T-cell (primary cell): ENCODE measurements at places on chromosomes 1 and 21.

- no peak for DNase-seq
Observed at GRCh38 chr1:244102468-244102867, 51.4 kb downstream of the ZBTB18 start.

DNA sequence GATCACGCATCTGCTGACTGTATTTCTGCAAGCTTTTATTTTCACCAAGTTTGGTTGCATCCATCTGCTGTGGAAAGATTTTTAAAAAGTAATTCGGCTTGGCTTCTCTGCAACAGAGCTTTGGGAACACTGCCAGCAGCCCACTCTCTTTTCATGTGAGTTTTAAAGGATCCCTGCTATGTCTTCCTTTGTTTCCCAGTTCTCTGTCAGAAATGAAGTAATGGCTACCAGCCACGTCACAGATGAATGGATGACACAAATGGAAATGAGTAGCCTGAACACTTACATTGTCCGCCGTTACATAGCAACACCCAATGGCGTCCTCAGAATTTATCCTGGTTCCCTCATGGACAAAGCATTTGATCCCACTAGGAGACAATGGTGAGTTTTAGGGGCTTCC is 80.6 kb upstream of the RAVER2 start:
- no peak for DNase-seq

DNA sequence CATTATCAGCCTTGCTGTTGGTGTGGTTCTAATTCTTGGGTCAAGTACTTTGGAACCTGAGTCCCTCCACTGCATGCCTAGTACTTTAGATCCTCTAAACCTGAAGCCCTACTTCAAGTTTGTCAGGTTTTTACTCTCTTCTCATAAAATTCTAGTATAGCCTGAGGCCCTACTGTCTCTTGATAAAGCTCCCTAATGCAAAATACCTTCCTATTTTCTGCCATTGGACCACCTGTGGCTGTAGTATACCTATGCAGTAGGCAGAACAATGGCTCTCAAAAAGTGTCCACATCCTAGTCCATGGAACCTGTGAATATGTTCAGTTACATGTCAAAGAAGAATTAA is 47.5 kb upstream of the NEK7 start:
- DNase-seq, result no peak

DNA sequence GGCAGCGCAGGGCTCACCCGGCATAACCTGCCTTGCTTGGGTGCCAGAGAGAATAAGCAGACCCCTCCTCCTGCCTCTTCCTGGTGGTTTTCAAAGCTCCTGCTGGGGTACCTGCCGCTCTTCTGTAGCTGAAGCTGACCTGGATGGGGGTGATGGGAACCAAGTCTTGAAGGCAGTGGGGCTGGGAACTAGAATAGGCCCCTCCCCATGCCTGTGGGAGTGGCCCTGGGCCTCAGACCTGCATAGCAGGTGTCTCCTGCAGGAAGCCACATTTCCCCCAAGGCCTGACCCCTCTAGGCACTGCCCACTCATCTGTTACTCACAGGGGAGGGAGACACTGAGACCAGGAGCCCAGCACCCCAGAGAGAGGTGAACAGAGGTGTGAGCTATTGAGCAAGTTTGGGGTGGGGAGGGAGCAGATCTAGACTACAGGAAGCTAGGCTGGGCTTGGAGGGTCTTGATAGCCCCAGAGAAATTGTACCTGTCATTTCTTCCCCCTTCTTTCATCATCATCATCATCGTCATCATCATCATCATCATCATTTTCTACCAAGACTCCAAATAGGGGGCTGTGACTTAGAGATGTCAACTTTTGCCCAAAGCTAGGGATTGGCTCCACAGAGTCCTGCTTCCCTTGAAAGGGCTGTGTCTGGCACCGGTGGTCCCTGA is 10.1 kb downstream of the PADI1 start:
- no peak for DNase-seq

GRCh38 chr1:81848880-81849682 is 48.3 kb downstream of the ADGRL2 start:
- DNase-seq, result no peak

GRCh38 chr21:44957901-44958451 is 18.1 kb downstream of the SLX9 start:
- DNase-seq, result no peak

GRCh38 chr1:75765697-75766355 is 20.2 kb upstream of the RABGGTB start:
- no peak for DNase-seq

GRCh38 chr1:19488136-19488535 is 2.8 kb upstream of the CAPZB start:
- no peak for DNase-seq

DNA sequence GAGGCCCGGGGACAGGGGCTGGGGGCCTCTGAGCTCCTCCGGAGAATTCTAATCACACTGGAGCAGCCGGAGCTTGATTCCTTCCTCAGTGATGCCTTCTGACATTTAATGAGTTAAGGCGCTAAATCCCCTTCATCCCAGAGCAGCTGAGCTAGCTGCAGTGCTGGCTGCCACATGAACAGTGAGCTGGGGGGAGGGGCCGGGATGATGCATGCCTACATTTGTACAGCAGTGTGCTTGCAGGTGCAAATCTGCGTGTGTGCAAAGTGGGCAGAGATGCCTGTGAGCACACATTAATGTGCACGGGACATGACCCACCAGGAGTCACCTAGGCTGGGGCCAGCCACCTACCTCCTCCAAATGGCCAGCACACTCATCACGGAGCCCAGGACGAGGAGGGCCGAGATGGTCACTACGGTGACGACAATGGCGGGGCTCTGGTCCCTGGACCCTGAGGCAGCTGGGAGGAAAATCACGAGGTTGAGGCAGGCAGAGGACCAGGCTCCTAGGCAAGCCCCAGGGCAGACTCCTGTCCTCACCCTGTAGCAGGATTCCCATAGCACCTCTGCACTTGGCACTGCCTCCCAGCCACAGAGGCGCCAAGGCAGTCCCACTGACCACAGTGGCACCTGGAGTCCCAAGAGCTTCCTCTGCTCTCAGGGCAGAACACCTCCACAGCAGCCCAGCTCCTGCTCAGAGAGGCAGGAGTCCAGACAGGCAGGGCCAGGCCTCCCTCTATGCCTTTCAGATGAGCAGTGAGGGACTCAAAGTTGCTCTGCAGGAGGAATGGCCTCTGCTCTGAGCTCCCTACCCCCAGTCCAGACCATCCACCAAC is 34.7 kb downstream of the CDCA8 start:
- DNase-seq, result no peak

DNA sequence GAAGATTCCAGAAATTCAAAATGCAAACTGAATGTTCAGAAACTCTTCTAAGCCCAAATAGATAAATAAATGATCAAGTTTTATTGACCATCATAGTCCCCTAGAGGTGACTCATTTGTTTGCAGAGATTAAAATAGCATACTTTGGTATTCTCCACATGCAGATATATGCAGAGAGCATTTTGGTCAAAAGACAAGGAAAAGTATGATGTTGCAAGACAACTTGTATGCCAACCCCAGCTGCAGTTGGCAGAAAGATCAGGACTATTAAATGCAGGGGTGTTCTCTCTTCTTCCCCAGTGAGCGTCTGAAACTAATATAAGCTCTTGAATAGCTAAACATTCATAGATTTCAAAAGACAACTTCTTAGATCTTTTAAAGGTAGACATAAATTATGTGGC is 404.9 kb downstream of the LTN1 start:
- DNase-seq, result no peak

DNA sequence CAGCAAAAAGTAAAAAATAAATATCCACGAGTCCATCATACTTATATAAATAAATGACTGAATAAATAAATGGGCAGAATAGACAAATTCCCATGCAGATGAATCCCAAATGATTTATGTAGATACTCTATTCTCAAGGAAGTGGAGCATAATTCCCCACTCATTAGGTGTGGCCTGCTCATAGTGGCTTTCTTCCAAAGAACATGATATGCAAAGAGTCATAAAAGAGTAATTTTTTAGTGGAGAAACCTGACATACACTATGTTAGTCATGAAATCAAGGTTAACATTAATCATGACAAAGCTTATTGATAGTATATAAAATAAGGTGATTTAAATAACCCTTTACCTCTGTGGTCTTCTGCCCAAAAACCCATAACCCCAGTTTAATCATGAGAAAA is 298.9 kb downstream of the DPYD start:
- DNase-seq, result no peak

- DNase-seq, result no peak
Observed at GRCh38 chr1:60655679-60656355, 426.5 kb upstream of the NFIA start.

DNA sequence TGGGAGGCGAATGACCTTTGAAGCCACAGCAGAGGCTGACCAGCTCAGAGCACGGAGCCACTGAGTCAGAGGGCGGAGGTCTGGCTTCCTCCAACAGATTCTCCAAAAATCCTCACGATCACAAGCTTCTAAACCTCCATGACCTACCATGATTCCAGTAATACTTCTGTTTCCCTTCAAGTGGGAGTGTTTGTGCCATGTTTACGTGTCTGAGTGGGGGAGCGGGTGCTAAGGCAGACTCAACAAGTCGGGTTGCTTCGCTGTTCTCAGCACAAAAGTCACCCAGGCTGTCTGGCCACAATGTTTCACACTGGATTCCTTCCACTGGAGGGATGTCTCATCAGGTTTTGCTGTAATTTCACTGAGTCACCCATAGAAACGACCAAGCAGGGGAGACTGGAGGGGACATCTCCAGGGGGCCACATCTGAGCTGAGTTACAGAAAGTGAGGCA is 86.2 kb downstream of the SLC66A1 start:
- DNase-seq, result no peak

GRCh38 chr1:165891111-165891860 is 63.9 kb downstream of the UCK2 start:
- no peak for DNase-seq

- DNase-seq, result no peak
Observed at GRCh38 chr1:95233319-95233736, 682 bp upstream of the RWDD3 start.

DNA sequence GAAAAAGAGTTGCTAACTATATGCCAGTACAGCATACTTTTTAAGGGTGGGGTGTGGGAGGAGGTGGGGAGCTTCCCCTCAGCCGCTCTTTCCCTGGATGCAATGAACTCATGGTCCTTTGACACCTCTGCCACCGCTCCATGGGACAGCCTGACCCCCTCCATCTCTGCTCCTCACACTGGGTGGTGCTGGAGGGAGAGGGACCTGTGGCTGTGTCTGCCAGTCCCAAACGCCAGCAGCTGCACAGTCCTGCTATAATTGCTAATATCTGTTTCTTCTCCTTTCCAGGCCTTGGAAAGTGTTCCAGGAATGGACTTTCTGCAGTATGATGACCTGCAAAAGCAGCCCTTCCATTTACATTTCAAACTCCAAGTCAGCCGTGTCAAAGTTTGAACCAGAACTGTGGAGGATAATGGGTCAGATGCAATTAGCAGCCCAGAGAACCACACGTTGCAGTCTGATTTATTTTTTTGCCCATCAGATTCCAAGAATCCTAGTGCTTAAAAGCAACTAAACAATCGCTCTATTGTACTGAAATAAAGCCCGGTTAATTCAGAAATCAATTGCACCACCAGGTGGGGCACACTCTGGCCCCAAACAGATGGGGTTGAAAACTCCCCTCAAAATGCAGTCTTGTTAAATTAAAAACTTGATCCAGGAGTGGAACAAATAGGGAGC is 160.7 kb upstream of the LMO4 start:
- no peak for DNase-seq

DNA sequence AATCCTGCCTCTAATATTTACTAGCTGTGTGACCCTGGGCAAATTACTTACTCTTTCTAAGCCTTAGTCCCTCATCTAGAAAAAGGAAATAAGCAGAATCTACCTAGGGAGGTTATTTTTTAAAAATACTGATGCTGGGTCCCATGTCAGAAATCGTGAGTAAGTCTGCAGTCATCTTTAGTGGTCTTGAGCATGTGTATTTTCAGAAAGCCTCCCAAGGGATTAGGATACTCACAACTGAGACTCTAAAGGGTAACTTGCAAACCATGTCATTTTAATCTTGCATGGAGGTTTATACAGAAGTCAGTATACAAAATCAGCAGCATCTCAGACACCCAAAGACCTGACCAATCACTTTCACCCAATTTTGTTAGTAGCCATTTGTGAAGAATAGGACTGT is 43.2 kb downstream of the DSTYK start:
- DNase-seq, result no peak

GRCh38 chr1:16392740-16393569 is 25.9 kb downstream of the SZRD1 start:
- DNase-seq, result no peak

DNA sequence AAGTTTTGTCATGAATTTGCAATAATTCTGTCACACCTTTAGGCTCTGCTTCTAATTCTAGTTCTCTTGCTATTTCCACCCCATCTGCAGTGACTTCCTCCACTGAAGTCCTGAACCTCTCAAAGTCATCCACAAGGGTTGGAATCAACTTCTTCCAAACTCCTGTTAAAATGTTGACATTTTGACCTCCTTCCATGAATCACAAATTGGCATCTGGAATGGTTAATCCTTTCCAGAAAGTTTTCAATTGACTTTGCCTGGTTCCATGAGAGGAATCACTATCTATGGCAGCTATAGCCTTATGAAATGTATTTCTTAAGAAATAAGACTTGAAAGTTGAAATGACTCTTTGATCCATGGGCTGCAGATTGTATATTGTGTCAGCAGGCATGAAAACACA is 19.7 kb upstream of the SFT2D2 start:
- no peak for DNase-seq

DNA sequence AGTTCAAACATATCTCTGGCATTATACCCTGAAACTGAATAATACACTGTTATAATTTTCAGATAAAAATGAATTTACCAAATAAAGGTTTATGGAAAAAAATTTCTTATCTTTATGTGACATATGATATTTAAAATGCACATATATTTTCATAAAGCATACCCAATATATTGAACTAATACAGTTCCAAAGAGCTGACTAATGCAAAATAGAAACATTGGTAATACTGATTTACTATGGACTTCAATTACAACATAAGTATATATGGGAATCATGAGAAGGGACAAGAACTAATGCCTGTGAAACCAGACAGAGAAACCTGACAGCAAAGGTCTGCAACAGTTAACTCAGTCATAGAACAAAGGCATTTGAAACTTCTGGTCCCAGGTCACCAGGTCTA is 153.5 kb downstream of the DENND1B start:
- DNase-seq, result no peak

GRCh38 chr1:175208773-175209492 is 16.4 kb upstream of the KIAA0040 start:
- peak; percentile 56 for DNase-seq

DNA sequence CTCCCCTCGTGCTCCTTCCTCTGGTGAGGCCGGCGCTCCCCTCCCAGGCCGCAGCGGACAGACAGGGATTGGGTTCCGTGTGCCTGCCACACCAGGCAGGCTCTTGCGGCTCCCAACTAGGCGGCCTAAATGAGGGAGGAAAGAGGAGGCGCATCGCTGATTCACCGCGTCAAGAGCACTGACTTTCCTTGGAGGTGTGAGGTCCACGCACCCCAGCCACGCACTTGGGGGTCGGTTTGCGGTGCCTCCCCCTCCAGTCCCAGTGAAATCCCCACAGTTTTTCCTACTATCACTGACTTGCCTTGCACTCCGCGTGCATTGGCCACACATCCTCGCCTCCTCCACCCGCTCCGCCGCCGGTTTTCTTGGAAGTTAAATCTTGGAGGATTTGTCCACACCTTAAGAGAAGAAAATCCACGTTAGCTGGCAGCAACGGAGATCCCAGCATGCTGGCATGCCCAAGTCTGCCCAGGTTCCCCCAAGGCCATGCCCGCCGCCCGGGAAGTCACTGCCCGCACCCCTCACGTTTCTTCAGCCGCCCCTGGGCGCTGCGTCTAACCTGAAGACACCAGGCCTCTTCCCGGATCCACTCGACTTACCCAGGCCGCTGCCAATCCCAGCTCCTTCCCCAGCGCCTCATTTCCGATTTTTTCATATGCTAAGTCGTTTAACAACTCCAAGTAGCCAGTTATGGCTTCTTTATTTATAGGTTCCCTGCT is 1.1 kb upstream of the FOXD3 start:
- peak; percentile 2 for DNase-seq
